ENCODE measurements at places on chromosomes 6 and 20. TPM values are rescaled to one million over a fixed set of nuclear protein-coding genes. Genes with fewer than 3 reads are reported as not detected.

MOCS1 gene
- total RNA-seq: 1.2 TPM

DEFB124 gene
- not detected for total RNA-seq

PNISR gene
- 234 TPM for total RNA-seq

TMEM244 gene
- total RNA-seq: 0.53 TPM

TINAG gene
- total RNA-seq: not detected

MYCT1 gene
- 0.42 TPM for total RNA-seq

CSNK2A1 gene
- total RNA-seq: 79.9 TPM

ARHGAP40 gene
- total RNA-seq: not detected

ARFGEF3 gene
- not detected for total RNA-seq

SPATA25 gene
- 1.4 TPM for total RNA-seq

MAPK13 gene
- total RNA-seq: 42.7 TPM

NRSN2 gene
- 1.3 TPM for total RNA-seq

CLVS2 gene
- total RNA-seq: not detected

MDFI gene
- total RNA-seq: not detected

CCM2L gene
- total RNA-seq: not detected

MYO6 gene
- 2.3 TPM for total RNA-seq

SLC17A2 gene
- total RNA-seq: not detected

CARMIL1 gene
- 4.0 TPM for total RNA-seq

MYMX gene
- not detected for total RNA-seq
